ACHN (cell line): ENCODE measurements at places on chromosomes 1 and 21.

DNA sequence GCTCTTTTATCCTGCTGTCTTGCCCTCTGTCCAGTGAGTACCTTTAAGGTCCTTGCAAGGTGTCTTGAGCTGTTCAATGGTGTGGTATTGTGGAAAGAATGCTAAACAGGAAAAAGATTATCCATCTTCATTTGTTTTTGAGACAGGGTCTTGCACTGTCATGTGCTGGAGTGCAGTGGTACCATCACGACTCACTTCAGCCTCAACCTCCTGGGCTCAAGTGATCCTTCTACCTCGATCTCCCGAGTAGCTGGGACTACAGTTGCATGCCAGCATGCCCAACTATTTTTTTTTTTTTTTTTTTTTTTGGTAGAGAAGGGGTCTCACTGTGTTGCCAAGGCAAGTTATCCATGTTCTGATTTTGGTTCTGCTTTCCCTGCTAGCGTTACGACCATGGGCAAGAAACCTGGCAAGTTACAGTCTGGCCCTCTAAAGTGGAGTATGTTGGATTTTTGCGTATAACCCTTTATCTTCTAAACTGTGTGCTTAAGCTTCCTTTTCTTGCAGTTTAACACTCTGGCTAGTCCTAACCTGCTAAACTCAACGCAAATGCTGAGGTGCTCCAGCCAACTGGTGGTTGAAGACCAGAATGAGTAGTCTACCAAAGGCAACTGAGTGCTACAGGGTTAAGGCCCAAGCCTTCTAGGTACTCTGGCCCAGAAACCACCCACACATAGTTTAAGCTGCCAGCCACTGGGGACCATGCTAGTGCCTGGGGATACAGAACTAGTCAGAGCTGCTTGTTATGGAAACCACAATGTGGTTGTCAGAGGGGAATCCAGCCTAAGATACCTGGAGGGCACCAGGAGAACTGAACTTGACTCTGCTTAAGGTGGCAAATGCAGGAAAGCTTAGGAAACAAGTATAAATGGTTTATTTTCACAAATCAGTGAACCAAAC, 7.9 kb downstream of the RPL11 start:
- DNase-seq: no peak

DNA sequence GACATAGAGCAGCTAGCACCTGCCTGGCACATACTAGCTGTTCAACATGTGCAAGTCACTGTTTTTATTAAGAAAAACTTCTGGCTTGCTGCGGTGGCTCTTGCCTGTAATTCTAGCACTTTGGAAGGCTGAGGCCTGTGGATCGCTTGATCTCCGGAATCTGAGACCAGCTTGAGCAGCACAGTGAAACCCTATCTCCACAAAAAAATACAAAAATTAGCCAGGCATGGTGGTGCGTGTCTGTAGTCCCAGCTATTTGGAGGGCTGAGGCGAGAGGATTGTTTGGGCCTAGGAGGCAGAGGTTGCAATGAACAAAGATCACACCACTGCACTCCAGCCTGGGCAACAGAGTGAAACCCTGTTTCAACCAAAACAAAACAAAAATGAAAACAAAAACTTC, 27.7 kb upstream of the C8B start:
- no peak for DNase-seq

DNA sequence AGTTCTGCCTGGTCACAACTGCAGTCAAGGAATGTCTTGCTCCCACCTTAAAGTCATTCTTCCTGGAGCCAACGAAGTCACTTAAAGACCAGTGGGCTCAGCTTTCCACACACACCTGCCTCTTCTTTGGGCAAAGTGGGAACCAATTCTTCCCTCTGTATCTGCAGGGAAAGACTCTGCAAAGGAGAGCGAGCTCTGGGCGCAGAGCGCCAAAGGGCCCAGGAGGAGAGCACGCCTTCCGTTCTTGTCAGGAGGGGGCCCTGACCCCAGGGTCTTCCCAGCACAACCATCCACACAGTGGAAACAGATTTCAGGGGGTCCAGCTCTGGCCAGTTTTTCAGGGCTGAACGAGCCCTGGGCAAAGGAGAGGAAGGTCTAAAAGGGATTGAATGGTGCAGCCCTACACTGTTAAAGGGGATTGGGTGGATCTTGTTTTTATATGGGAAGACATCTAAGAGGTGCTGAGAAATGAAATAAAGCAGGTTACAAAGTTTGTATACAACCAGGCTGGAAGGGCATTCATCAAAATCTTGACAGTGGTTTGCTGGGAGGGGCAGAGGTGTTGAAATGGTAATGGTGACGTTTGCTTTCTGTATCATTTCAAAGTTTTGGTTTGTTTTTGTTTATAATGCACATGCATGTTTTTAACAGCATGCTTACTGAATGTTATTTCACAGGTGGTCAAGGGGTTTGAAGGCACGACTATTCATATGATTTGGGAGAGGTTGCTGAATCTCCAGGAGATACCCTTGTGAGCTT, 6.8 kb upstream of the OLIG2 start:
- DNase-seq: no peak

GRCh38 chr1:156143765-156144489, 9.5 kb upstream of the SEMA4A start:
- no peak for DNase-seq

DNA sequence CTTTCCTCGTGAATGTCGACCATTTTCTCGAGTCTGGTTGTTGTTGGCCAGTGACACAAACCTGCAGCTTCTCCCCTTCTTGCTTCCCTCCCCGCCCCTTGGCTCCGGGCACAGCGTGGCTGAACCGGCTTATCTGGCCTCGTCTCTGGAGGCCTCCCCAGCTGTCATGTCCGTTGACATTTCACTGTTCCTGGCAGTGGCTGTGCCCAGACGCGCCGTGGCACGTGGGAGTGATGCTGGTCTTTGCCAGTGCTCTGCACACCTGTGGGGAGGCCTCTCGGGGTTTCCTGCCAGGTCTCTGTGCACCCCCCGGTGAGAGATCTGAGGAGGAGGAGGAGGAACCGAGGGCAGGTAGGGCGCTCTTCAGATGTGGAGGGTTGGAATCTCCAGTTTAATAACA, 23.7 kb downstream of the SKI start:
- DNase-seq: no peak

DNA sequence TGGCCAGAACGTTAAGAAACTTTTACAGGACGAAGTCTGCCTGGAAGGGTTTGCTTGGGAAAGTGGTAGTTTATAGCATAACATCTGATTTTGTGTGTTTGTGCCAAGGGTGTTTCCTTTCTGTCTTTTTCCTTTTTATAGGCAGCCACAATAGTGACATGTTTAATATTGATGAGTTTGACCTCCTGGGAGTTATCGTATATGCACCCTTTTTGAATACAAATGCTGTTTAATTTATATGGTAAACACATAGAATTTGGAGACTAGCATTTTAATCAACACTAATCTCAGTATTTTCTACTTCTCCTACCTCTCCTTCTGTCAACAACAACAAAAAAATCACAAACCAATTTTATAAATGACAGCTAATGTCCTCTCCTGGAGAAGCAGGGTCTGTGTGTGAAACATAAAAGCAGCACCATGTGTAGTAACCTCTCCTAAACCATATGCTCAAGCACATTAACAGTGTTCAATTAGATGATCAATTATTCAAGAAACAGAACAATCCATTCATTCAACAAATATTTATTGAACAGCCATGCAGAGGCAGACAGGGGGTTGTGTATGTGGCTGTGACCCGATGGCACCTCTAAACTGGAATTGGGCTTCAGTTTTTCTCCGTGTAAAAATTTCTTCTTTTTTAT, 604 bp upstream of the FMN2 start:
- no peak for DNase-seq

- DNase-seq: no peak
These were observed 57.2 kb downstream of the TOR1AIP2 start for GRCh38 chr1:179820226-179820970.

DNA sequence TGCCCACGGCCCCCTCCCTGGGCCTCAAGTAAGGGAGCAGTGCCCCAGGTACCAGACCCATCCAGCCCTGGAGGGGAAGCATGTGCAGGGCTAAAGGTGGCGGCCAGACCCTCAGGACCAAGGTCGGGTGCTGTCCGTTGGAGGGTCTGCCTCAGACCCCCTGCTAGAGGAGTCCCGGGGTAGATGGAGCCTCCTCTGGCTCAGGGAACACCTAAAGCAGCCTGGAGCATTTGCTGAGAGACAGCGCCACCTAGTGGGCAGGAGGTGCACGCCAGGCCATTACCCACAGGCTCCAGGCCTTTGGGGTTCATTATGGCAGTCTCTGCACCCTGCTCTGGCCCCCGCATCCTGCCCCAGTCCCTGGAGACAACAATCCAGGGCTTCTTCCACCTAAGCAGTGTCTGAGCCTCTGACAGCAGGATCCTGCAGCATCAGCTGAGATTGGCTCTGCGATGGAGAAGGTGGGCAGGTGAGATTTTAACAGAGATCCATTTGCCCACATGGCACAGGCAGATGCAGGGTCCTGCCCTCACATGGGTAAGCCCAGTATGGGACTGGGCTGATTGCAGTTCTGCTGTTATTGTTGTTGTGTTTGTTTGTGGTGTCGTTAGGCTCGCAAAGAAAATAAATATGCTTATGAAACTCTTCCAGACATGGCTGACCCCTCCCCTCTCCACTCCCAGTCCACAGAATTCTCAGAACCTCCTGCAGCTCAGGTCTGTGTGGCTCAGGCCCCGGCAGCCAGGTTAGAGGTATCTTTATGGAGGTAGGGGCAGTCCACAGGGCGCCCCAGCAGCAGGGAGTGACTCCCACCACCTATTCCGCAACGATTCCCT, 42.4 kb downstream of the CTNNBIP1 start:
- peak; percentile 66 for DNase-seq

DNA sequence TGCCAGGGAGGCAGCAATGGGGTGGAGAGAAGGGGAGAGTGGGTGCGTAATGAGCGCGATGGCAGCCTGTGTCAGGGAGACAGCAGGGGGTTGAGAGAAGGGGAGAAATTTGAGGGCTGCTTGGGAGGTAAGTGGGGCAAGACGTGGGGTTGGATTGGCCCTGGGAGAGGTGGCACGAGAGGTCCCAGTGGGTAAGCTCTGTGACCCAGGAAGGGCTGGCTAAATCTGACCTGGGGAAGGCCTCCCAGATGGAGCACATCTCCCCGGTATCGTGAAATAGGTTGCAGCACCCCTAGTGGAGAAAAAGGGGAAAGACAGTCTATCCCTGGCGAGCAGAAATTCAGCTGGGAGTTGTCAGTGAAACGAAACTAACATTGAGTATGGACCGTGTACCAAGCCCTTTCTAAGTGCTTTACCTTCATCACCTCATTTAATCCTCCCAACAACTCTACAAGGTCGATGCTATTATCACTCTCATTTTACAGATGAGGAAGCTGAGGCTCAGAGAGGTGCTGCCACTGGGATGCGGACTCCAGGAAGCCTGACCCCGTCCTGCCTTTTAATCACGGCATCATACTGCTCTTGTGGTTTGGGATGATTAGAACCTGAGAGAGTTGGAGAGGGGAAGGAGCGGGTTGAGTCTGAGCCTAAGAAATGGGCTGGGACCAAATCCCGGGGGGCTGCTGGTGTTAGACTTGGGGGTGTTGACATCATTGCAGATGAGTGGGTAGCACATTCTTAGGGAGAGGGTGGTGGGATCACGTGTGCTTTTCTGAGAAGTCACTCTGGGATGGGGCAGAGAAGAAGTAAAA, 56.6 kb upstream of the RPL11 start:
- DNase-seq: peak; percentile 68

GRCh38 chr1:10773851-10774614, 22.4 kb downstream of the CASZ1 start:
- DNase-seq: no peak

DNA sequence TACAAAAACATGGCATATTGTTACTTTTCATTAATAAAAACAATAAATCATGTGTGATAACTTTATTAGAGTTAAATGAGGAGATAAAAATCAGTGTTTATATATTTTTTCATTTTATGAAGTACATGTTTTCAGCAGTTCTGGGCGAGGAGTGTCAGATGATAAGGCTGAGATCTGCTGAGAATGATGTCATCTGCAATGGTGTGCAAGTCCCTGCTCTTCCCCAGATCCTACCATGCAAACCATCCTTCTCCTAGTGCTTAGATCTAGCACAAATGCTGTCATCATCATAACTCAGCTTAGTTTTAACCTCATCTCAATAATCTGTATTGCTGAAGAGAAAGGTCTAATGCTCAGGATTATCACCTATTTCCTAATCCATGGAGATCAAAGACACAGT, 214.4 kb upstream of the DAB1 start:
- DNase-seq: no peak

GRCh38 chr1:61457526-61458040, 267.4 kb downstream of the TM2D1 start:
- DNase-seq: no peak

DNA sequence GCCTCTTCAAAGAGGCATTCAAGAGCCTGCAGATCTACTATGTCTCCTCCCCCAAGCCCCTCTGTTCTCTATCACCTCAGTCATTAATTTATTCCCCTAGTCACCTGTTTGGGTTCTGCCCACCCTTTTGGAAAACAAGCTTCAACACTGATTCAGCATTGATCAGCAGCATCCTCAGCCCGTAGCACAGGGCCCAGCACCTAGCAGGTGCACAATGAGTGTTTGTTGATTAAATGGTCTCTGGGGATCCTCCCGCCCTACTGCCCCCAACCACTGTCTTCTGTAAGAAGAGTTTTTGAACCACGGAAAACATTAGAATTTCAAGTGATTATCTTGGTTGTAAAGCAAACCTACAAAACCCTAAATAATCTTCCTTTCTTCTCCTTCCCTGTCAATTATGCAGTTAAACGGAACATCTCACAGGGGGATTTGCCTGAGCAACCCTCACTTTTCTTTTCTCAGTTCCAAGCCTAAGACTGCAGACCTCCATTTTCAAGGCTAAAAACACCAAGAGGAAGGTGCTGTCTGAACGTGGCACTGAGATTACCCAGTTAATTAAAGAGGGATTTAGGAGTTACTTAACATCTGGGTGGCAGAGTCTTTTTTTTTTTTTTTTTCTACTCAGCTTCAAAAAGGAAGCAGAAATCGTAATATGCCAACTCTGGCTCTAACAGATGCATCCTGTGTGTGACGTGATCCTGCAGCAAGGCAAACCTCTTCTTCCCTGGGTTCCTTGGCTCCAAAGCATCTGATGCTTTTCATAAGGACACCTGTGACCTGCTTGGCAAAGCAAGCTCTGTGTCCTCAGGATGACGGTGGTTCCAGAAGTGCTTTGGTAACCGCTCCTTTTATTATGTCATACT, 163.0 kb downstream of the KAZN start:
- no peak for DNase-seq

- DNase-seq: no peak
These were observed 4.1 kb upstream of the PLA2G2F start for GRCh38 chr1:20134995-20135394.

- no peak for DNase-seq
These were observed 462.7 kb upstream of the CXADR start for GRCh38 chr21:17050156-17050555.

GRCh38 chr1:200275415-200275814, 134.4 kb downstream of the ZNF281 start:
- no peak for DNase-seq
